ENCODE measurements at places on chromosomes 1 and 21.

DNA sequence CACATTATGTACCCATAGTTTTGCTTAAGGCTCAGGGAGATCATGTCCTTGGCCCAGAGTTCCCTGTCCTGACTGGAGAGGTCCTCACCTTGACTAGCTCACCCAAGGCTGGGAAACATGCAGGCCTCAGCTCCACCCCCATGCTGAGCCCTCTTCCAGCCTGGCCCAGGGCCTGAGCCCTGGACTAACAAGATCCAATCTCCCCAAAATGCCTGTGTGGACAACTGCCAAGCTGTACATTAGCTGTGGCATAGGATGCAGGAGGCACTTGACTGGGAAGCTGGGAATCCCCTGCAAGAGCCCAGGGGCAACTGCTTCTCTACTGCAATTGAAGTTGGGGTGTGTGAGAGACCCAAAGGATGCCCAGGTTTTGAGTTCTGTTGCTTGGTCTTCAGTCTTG, 2.1 kb downstream of the LINGO4 start:
- DNase-seq = no peak

GRCh38 chr1:185292237-185292636, 24.8 kb downstream of the IVNS1ABP start:
- DNase-seq = no peak

DNA sequence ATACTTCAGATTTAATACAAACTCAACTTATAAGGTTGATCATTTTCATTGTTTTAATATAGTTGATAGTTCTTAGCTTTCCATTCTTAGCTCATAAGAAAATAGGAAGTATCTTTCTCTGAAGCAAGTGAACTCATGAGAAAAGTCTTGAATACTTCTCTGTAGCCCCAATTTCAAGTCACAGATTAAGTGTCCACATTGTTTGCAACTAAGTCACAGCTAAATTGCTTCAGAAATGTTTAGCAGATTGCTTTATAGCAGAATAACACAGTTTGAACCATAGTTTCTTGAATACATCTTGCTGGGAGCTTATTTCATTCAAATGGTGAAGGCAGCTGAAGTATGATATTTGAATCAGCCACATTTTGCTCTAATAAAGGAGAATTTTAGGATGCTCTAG, 10.6 kb upstream of the PKN2 start:
- DNase-seq = no peak

DNA sequence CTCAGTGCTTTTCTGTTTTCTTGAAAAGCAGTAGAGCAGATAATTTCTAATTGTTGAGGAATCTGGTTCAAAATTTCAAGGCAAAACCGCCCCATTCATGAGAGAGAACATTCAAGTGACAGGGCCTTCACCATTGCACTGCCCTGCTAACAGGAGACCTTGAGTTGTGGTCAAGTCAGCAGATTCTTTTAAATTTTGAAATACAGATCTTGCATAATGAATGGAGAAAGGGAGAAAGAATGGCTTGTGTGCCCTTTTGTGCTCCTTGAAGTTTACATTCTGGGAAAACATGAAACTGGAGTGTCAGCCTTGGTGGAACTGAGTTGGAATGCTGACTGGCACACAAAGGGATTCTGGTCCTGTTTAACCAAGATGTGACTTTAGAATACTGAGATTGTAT, 164.5 kb upstream of the UBE2U start:
- no peak for DNase-seq

DNA sequence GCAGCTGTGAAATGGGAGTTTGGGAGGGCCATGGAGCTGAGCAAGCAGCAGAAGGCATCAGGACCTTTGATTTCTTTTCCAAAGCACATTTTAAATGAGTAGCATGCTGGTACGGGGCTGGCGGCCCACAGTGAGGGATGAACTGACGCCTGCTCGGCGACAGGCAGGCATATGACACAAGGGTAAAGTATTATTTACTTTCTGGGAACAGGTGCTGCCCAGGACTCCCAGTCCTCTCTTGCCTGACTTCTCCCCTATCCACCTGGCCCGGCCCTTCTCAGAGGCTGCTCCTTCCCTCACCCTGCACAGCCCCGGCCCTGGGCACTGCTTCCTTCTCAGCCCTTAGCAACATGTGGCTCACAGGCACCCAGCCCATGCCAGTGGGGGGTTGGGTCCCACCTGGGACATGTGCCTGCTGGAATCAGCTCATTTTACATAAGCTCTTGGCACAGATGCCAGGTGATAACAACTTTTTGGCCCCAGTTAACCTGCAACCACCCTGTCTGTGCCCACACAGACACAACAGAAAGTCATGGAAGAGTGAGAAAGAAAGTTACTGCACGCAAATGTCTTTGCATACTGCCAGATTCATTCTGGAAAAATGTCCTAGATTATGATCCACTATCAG, 112.3 kb upstream of the GADD45A start:
- no peak for DNase-seq

DNA sequence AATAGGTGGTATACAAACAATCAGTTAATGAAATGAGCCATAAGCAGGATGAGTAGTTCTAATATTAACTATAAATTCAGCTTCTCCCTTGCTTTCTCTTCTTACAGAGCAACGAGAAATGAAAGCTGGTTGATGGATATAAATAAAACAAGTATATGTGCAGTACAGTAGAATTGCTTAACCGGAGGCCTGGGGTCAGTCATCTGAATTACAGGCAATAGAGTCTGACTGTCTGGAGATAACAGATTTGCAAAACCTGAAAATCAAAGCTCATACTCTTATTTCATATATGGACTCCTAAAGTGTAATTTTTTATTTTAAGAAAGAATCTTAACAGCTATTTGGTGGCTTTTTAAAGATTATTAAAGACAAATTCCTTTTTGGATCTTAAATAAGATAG, 43.1 kb upstream of the SGIP1 start:
- peak; percentile 84 for DNase-seq

DNA sequence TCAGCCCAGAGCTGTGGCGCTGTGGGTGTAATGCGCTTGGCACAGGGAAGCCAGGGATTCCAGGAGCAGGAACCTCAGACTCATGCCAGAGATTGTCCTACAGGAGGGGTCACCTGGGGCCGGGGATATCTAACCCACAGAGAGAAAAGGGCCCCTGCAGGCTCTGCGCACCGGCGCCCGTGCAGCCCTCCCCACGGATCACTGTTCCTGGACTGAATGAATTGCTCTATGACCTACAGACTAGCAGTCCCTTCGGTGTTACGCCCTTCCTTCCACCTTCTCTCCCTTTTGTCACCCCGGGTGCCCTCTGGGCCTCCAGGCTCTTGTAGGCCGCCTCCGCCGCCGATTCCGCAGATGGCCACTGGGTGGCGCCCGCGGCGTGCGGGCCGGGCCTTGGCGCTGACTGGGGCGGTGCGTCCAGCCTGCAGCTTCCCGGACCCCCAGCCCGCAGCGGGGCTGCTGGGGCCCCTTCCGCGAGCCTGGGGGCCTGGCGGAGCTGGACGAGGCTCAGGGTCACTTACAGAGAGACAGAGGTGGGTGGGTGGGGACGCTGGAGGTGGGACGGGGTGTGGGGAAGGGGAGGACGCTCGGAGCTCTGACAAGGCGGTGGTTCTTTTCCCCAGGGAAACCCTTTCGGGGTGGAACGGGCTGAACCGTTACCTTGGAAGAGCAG, 101.3 kb downstream of the IER5 start:
- peak; percentile 46 for DNase-seq

DNA sequence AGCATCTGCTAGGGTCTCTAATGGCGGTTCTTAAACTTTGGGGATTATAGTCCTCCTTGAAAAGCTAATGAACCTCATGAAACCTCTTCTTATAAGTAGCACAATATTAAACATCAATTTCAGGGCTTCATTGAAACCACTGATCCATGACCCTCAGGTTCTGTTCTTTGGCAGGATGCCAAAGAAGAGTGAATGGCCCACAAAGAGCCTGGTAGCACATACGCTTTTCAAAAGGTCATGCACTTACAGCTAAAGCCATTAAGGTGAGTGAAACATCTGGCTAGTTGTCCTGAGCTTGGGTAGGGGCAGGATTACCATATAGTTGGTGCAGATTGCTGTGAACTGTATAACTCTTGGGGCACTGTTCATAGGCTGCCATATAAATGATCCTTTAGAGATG, 42.3 kb downstream of the MDM4 start:
- DNase-seq = no peak

DNA sequence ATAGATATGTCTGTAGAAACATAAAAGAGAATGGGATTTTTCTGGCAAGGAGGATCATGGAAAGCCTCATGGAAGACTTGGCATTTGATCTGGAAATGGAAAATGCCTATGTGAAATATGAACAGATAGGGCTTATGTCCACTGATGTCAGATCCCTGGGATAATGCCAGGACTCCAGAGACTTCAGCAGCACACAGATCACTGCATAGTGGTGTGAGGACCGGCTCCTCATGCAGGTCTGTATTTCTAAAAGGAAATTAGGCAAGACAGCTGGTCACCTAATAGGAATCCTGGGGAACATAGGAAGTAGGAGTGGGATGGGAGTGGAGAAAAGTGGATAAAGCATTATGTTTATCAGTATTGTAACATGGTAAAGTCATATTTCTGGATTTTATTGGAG, 56.8 kb upstream of the IPO9 start:
- no peak for DNase-seq

- no peak for DNase-seq
Observed at GRCh38 chr1:2975466-2976179, 45.6 kb upstream of the ACTRT2 start.

- DNase-seq = no peak
Observed at GRCh38 chr1:26096471-26096870, 15.2 kb upstream of the PDIK1L start.

DNA sequence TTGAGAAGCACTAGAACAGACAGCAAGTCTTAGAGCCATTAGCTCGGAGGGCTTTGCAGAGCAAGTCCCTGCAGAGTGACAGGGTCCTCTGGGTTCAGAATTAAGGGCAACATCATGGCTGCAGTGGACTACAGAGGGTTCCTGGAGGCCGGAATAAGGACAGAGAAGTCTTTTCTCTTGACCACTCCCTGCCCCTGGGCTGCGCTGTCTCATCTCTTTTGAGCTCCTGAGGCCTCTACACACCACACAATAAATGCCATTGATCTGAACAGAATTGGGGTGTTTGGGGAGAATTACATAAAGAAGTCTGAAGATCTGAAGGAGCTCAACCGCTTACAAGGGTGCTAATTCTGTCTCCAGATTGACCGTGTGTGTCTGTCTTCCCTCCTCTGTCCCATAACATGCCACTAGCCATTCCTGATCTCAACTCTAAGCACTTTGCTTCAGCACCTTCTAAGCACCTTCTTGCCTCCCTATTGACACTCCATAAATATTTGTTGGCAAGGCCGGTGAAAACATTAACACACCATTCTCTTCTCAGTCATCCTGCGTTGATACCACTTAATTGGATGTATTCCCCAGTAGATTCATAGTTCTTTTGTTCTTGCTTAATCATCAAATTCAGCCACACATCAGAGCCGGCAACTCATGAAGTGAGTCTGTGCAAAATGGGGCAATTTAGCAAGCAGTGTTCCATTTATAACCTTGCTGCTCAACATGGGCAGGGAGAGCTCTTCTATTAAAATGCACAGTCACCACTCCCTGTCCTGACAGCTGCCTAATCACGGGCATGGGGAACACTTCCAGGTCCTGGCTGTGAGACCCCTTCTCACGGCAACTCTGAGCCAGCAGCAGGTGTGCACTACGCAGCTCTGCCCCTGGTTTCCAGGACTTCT, 49.7 kb downstream of the NMNAT2 start:
- no peak for DNase-seq

- no peak for DNase-seq
Observed at GRCh38 chr1:81804312-81804711, 3.6 kb downstream of the ADGRL2 start.

DNA sequence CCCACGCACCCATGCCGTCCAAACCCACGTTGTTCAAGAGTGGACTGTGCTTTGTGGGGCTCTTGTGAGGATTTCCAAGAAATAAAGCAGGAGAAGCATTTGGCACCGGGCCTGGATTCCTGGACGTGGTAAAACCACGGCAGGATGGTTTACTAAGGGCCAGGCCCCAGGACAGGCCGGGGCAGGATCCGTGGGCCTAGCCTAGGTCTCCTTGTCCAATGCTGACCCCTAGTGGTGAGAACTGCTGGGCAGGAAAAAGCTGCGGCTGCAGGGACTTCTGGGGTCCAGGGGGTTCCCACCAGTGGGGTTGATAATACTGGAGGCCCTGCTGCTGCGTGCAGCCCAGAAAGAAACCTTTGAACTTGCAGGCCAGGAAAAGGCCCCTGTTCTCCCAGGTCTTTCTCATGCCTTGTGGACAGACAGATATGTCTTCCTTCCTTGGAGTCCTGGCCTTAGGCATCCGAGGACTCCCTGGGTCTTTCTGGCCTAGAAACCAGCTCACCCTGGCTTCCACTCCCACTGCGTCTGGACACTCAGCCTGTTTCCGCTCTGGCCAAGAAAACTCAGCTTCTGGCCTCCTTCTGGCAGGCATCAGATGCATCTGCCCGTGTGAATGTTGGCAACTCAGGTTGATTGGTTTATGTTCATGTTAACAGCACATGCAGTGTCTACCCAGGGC, 106.9 kb upstream of the TMEM51 start:
- peak; percentile 56 for DNase-seq

DNA sequence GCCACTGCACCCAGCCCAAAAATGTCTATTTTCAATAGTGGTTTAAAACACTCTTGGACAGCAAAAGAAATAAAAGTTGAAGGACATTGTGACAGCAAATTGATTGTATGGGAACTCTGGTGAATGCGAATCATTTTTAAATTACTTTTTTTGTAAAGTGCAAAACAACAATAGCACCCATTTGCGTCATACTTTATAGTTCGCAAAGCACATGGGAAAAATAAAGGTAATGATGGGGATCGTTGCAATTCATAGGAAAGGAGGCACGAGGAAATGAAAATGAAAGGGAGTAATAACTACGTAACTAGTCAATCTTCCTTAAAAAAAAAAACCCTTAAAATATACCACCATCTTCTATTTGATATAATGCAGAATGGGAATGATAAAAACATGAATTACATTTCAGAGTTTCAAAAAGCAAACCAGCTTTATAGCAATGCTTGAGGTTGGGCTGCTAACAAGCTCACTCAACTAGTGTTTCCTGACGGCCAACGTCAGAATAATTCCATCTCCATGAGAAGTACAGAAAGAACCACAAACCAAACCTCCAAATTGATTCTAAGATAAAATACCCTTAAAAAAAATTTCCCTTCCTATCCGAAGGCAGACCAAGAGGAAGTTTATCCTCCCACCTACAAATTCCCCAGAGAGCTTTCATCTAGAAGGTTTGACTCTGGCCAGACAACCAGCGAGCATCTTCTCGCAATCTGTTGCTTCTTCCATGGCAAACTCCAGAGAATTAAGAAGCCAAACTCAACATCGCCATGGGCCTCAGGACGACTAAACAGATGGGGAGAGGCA, at the start of gene EDARADD:
Gene EDARADD, plus strand, starts transcription at position 606 of the 801 bp plus-strand sequence. Its CDS starts 159 bp downstream, at position 765.
- DNase-seq = no peak

GRCh38 chr1:173420330-173420806, 56.8 kb upstream of the PRDX6 start:
- peak; percentile 72 for DNase-seq

DNA sequence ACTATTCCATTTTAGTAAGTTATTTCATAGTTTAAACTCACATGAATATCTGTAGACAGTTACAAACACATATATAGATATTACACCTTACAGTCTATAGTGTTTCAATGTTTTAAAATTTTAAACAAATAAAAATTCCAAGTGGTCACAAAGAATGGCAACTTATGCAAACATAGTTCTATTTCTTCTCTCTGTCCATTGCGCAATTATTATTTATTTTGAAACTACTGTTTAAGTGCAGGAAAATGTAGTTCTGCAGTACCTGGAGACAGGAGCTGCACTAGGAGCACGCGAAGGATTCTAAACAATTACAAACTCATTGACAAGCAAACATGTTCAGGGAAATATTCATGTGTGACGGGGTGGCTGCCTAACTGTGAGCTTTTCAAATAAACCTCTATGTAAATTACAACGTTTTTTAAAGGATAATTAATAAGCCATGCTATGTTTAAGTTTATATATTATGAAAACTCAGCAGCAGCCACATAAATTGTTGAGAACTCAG, 312.0 kb upstream of the DUSP10 start:
- DNase-seq = no peak

Measured in SK-N-DZ (cell line).